ENCODE measurements at places on chromosomes 12 and 14. TPM values are rescaled to one million over a fixed set of nuclear protein-coding genes. Genes with fewer than 3 reads are reported as not detected.

SRP54 gene
- 20.0 TPM for total RNA-seq

PPP1R1A gene
- 5.5 TPM for total RNA-seq

BTBD7 gene
- total RNA-seq: 50.5 TPM

GARIN6 gene
- total RNA-seq: not detected

EXOC3L4 gene
- 1.3 TPM for total RNA-seq

BCL2L14 gene
- total RNA-seq: 18.7 TPM

MYL6 gene
- total RNA-seq: 3,556 TPM

VRTN gene
- total RNA-seq: not detected

SIX6 gene
- total RNA-seq: not detected

GLI1 gene
- 0.87 TPM for total RNA-seq

SMIM41 gene
- total RNA-seq: not detected

CPNE6 gene
- total RNA-seq: not detected

ALX1 gene
- not detected for total RNA-seq

SLC25A47 gene
- total RNA-seq: not detected

LMNTD1 gene
- not detected for total RNA-seq

KRT6B gene
- total RNA-seq: not detected

FOXA1 gene
- total RNA-seq: 20.6 TPM

All from stomach (tissue), 19 donors.